ENCODE measurements at places on chromosomes 4 and X. TPM values are rescaled to one million over a fixed set of nuclear protein-coding genes. Genes with fewer than 3 reads are reported as not detected.

GPR173 gene
- 11.3 TPM for total RNA-seq

MAGEB10 gene
- not detected for total RNA-seq

TMEM35A gene
- 7.2 TPM for total RNA-seq

ATP1B4 gene
- not detected for total RNA-seq

TBC1D9 gene
- total RNA-seq: 43.4 TPM

POU4F2 gene
- not detected for total RNA-seq

PAGE2 gene
- not detected for total RNA-seq
